Body of pancreas (tissue), 4 donors: ENCODE measurements at places on chromosomes 1 and 21.

GRCh38 chr21:31606081-31606874, 53.2 kb upstream of the SOD1 start:
- no peak for DNase-seq

DNA sequence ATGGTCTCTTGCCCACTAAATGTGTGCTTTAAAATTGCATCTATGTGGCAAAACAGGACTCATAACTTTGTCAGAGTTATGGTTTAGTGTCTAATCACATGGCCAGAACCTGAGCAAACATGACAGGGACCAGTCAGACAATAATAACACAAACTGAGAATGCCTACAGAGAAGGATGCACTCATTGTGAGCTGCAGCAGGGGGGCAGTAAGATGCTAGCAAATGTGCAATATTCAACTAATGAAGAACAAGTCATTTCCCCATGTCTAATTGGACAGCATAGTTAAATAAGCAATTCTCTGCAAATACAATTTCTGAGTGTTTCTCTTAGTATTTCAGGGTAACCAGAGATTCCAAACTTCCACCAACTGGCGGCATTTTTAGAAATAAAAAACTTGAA, 30.8 kb downstream of the SPAG17 start:
- no peak for DNase-seq

DNA sequence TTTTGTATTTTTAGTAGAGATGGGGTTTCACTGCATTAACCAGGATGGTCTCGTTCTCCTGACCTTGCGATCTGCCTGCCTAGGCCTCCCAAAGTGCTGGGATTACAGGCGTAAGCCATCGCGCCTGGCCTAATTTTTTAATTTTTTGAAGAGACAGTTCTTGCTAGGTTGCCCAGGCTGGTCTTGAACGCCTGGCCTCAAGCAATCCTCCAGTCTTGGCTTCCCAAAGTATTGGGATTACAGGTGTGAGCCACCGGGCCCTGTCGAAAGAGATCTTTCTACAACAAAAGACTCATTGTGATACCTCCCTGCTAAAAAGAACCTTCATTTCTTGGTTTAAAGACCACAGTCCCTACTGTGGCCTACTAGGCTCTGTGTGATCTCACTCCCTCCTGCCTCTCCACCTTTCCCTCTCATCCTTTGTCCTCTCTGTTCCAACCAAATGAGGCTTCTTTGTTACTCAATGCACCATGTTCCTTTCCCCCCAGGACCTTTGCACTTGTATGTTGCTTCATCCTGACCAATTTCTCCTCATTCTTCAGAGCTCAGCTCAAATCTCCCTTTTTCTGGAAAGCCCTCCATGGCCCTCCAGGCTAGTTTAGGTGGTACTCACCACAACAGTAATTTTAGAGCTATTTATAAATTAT, 1.5 kb upstream of the GPX7 start:
- no peak for DNase-seq

DNA sequence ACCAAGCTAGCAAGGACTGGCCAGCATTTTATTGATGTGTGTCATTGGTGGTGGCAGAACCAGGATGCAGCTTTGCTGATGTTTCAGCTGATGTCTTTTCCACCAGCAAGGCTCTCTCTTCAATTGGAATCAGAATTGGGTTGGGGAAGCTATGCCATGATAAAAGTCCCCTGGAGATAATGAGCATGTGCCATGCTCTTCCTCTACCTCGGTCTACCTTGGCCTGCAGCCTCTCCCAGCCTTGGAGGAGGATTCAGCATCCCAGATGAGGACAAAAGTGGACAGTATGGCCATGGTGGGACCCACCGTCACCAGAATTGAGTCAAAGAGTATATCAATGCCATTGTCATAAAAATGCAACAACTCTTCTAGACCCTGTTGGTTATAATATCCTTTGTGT, 8.6 kb downstream of the AVPR1B start:
- no peak for DNase-seq

DNA sequence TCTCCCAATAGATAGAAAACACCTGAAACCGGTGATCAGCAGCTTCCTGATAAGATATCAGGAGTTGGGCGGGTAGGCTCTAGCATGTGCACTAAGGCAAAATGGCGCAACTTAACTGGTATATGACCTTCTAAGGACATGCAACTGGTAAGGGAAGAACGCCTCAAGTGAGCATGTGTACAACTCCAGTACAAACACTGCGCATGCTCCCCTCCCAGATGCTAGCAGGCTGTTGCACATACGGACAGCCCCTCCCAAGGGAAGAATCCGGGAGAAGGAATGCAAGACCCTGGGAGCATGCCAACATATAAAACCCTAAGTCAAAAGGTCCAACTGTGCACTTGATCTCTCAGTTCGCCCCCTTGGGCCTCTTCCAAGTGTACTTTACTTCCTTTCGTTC, 110.8 kb downstream of the TSEN15 start:
- DNase-seq, result no peak

GRCh38 chr1:67489643-67490042, 59.4 kb upstream of the SERBP1 start:
- peak; percentile 11 for DNase-seq

GRCh38 chr21:28455253-28455600, 537.5 kb downstream of the LTN1 start:
- DNase-seq, result no peak

DNA sequence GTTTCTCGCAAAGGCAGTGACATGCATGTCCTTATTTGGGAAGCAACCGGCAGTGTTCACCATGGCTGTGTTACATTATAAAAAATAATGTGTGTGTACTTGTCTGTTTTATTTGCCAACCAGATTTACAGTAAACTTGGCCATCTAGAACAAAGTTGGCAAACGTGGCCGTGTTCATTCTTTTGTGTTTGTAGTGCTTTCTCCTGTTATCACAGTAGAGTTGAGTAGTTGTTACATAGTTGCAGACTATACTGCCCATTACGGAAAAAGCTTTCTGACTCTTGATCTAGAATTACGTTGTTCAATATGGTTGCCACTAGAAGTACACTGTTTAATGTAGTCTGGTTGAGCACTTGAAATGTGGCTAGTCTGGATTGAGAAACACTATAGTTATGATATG, 19.4 kb downstream of the SOAT1 start:
- DNase-seq, result no peak
